Progenitor cell of endocrine pancreas (in vitro differentiated cells): ENCODE measurements at places on chromosomes 5 and 9.

- H3K27me3 ChIP-seq = no peaks in the 10 kb centered on the region
- no peak overlapping the region for H3K27ac ChIP-seq
- peaks cover 16% of the 10 kb centered on the region for H3K4me1 ChIP-seq
Observed at GRCh38 chr5:80884929-80885328, 75.2 kb upstream of the RASGRF2 start.

DNA sequence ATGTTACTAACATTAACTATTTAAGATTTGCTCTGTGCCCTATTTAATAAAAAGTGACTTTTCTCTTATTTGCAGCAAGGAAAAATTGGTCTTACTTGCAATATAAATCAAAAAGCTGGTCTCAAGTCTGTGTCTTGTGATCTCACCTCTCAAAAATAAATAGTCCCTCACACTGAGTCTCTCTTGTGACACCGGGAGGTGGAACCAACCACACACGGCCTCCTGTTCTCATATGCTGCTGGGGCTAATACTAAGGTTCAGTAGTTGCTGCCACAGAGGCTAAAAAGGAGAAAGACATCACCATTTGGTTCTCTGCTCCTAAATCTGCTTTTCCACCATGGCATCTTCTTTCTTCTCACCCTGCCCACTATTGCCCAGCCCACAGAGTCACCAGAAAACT, 175.8 kb upstream of the FTMT start:
- H3K36me3 ChIP-seq = peaks cover 2% of the 10 kb centered on the region
- no peaks in the 10 kb centered on the region for H3K4me1 ChIP-seq
- no peak for DNase-seq
- H3K4me3 ChIP-seq = no peak overlapping the region

DNA sequence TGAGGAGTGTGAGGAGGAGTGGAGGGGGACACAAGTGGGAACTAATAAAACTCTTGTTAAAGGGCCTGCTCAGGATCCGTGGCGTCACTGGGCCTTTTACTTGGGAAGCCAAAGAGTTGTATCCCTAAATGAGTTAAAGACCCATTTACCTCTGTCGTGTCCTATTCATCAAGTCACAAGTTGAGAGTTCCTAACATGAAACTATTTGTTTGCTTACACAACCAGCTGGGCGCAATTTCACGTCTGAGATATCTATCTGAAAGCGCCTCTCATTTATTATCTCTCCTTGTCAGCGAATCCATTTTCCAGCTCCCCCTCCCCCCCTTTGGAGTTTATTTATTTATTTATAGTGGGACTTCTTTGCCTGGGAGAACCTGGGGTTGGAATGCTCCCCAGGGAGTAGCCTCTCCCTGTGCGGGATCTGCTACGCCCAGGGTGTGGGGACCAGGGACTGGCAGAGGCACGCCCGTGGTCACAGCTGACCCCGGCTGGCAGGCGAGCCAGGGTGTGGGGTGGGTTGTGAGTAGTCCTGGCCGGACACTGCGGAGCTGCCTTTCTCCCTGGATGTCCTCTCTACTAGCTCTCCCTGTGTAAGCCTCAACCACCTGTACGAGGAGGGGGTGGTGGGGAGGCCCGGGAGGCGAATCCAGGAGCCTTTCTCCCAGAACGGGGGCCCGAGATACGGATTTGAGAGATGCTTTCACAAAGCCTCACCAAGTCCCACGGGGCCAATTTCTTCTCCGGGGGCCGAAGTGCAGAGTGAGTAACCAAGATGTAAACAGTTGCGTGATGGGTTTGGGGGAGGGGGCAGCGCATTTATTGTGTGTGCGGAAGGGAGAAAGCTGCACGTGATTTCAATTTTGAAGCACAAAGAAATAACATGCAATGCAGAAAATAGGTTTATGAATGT, 15.3 kb downstream of the NR2F1 start:
- peaks cover 5% of the 10 kb centered on the region for H3K4me1 ChIP-seq
- H3K4me3 ChIP-seq = no peak overlapping the region
- peaks cover 15% of the 10 kb centered on the region for H3K36me3 ChIP-seq
- no peak for DNase-seq
- peaks cover 43% of the 10 kb centered on the region for H3K27me3 ChIP-seq

GRCh38 chr5:6395621-6396020, 17.3 kb upstream of the MED10 start:
- no peak overlapping the region for H3K4me3 ChIP-seq
- DNase-seq = no peak
- no peaks in the 10 kb centered on the region for H3K36me3 ChIP-seq

GRCh38 chr9:130635721-130636647, 28.4 kb upstream of the PRDM12 start:
- no peaks in the 10 kb centered on the region for H3K27me3 ChIP-seq
- H3K36me3 ChIP-seq = peaks cover 15% of the 10 kb centered on the region
- DNase-seq = no peak
- H3K27ac ChIP-seq = no peak overlapping the region
- H3K4me1 ChIP-seq = no peaks in the 10 kb centered on the region

- H3K27me3 ChIP-seq = peaks cover 4% of the 10 kb centered on the region
- no peak overlapping the region for H3K4me3 ChIP-seq
- no peak for DNase-seq
Observed at GRCh38 chr9:109335929-109336328, 15.1 kb upstream of the EPB41L4B start.

DNA sequence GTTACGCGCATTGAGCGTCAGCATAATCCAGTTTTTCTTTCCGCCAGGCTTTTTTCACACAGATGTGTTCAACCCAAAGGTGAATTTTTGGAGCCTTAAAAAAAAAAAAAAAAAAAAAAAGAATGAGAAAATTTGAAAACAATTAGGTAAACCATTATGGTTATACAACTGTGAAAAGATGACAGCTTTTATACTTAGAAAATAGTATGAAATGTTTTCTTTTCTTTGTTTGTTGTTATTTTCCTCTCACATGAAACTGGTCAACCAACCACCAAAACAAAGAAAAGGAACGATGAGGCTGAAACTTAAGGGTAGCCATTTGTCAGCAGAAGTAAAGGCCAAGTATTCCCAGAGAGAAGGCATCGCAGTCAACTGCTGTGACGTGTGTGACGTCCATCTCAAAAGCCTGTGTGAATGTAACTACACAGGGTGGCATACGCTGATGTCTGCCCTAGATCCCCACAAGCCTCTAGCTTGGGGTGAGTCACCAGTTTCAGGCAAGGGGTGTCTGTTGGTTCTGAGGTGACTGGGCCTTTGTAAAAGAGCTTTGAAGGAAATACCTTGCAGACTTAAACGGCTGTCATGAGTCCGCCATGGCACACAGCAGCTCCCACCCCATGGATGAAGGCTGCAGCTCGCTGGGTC, 182.9 kb downstream of the AOPEP start:
- no peaks in the 10 kb centered on the region for H3K27me3 ChIP-seq
- no peak for DNase-seq
- H3K4me3 ChIP-seq = no peak overlapping the region
- H3K27ac ChIP-seq = no peak overlapping the region
- H3K36me3 ChIP-seq = peaks cover 1% of the 10 kb centered on the region

GRCh38 chr9:96137671-96138429, 164.1 kb downstream of the HSD17B3 start:
- peaks cover 23% of the 10 kb centered on the region for H3K27me3 ChIP-seq
- H3K4me1 ChIP-seq = peaks cover 6% of the 10 kb centered on the region
- H3K4me3 ChIP-seq = no peak overlapping the region
- no peaks in the 10 kb centered on the region for H3K36me3 ChIP-seq
- H3K27ac ChIP-seq = no peak overlapping the region
- DNase-seq = no peak

DNA sequence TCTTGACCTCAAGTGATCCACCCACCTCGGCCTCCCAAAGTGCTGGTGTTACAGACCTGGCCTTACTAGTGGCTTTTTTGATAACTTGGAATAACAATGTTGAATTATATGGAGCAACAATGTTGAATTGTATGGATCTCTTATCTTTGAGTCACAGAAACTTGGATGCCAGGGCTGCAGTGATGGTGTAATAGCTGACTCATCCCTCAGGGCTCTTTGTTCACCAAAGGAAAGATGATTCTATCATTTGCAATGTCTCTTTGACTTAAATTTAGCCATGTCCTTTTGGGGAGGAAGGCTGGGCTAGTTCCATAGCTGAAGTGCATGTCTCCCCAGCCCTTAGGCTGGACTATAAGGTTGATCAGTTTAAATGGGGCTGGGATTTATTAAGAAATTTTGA, 172.3 kb downstream of the PDZD2 start:
- H3K4me1 ChIP-seq = no peaks in the 10 kb centered on the region
- H3K4me3 ChIP-seq = no peak overlapping the region
- no peaks in the 10 kb centered on the region for H3K27me3 ChIP-seq
- no peak for DNase-seq
- H3K27ac ChIP-seq = no peak overlapping the region

- H3K4me3 ChIP-seq = peak overlapping the region; percentile 82
- DNase-seq = no peak
- peaks cover 5% of the 10 kb centered on the region for H3K4me1 ChIP-seq
- no peaks in the 10 kb centered on the region for H3K36me3 ChIP-seq
Observed at GRCh38 chr5:138139781-138140090, 508 bp upstream of the NME5 start.

- DNase-seq = no peak
- H3K36me3 ChIP-seq = peaks cover 72% of the 10 kb centered on the region
- H3K27ac ChIP-seq = no peak overlapping the region
- no peaks in the 10 kb centered on the region for H3K27me3 ChIP-seq
- no peaks in the 10 kb centered on the region for H3K4me1 ChIP-seq
- no peak overlapping the region for H3K4me3 ChIP-seq
Observed at GRCh38 chr9:113042884-113043657, 13.5 kb downstream of the ZFP37 start.

GRCh38 chr9:81673310-81673709, 16.0 kb downstream of the TLE1 start:
- no peak for DNase-seq
- H3K36me3 ChIP-seq = peaks cover 45% of the 10 kb centered on the region
- H3K4me1 ChIP-seq = peaks cover 33% of the 10 kb centered on the region
- no peak overlapping the region for H3K27ac ChIP-seq
- H3K27me3 ChIP-seq = no peaks in the 10 kb centered on the region

GRCh38 chr9:98175762-98176161, 16.7 kb downstream of the CORO2A start:
- H3K4me1 ChIP-seq = peaks cover 17% of the 10 kb centered on the region
- no peak overlapping the region for H3K27ac ChIP-seq
- no peak for DNase-seq
- H3K36me3 ChIP-seq = no peaks in the 10 kb centered on the region
- H3K4me3 ChIP-seq = no peak overlapping the region
- H3K27me3 ChIP-seq = peaks cover under 1% of the 10 kb centered on the region

GRCh38 chr5:136104306-136104965, 28.2 kb upstream of the SMAD5 start:
- no peak overlapping the region for H3K27ac ChIP-seq
- H3K4me3 ChIP-seq = no peak overlapping the region
- peaks cover 21% of the 10 kb centered on the region for H3K4me1 ChIP-seq
- no peak for DNase-seq

DNA sequence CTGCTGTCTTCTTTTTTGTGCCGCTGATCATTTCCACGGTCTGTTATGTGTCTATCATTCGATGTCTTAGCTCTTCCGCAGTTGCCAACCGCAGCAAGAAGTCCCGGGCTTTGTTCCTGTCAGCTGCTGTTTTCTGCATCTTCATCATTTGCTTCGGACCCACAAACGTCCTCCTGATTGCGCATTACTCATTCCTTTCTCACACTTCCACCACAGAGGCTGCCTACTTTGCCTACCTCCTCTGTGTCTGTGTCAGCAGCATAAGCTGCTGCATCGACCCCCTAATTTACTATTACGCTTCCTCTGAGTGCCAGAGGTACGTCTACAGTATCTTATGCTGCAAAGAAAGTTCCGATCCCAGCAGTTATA, 17.1 kb downstream of the F2R start:
- H3K27me3 ChIP-seq = no peaks in the 10 kb centered on the region
- no peak overlapping the region for H3K4me3 ChIP-seq
- no peak overlapping the region for H3K27ac ChIP-seq
- peaks cover 39% of the 10 kb centered on the region for H3K36me3 ChIP-seq

GRCh38 chr9:13568841-13569601, 289.5 kb upstream of the MPDZ start:
- H3K27ac ChIP-seq = no peak overlapping the region
- H3K4me3 ChIP-seq = peak overlapping the region; percentile 65
- peaks cover 6% of the 10 kb centered on the region for H3K4me1 ChIP-seq
- no peak for DNase-seq
- H3K27me3 ChIP-seq = peaks cover 29% of the 10 kb centered on the region

DNA sequence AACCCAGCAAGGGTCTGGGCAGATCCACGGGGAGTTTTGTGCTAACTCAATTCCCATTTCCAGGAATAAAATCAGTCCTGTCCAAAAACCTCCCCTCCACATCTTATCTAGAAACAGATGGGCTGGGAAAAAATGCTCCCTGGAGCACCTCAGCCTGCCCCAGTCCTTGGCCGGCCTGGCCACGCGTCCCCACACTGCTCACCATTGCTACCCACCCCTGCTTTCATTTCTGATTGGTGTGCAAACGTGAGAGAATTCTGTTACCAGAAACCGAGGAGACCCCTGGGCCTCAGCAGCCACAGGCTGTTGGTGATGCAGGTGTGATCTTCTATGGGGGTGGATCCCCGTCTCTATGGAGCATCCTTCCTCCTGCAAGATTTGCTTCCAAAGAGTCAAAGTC, 38.0 kb upstream of the OLFM1 start:
- H3K27ac ChIP-seq = no peak overlapping the region
- no peaks in the 10 kb centered on the region for H3K36me3 ChIP-seq
- no peak for DNase-seq
- H3K4me1 ChIP-seq = no peaks in the 10 kb centered on the region

DNA sequence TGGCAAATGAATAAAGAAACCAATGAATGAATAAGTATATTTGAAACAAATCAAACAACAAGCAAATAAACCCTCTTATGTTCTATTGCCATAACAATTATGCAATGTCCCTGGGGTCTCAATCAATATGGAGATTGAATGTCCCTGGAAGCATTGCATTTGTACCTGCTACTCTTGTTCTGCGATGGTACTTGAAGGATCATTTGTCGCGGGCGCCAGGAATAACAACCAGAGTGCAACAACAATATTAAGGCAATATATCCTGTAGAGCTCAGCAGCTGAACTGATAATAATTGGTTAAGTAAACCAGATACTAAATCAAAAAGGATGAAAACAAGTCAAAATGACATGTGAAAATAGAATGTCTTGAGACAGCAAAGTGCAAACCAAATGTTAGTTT, 1001.9 kb upstream of the NUDT12 start:
- H3K36me3 ChIP-seq = no peaks in the 10 kb centered on the region
- no peak overlapping the region for H3K27ac ChIP-seq
- no peak for DNase-seq
- no peaks in the 10 kb centered on the region for H3K4me1 ChIP-seq
- H3K4me3 ChIP-seq = no peak overlapping the region
- H3K27me3 ChIP-seq = no peaks in the 10 kb centered on the region

DNA sequence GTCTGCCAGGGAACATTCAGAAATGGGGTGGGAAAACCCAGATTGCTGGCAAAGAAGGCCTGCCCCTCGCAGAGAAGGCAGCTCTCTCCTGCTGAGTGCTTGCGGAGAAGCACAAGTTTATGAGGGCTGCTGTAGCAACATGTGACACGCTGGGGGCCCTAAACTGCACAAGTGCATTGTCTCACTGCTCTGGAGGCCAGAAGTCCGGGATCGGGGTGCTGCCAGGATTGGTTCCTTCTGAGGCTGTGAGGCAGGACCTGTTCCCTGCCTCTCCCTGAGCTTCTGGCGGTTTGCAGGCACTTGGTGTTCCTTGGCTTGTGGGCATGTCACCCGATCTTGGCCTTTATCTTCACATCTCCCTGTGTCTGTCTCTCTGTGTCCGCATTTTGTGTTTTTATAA, 75.6 kb upstream of the NEURL1B start:
- H3K36me3 ChIP-seq = no peaks in the 10 kb centered on the region
- peaks cover 63% of the 10 kb centered on the region for H3K27me3 ChIP-seq
- DNase-seq = no peak
- no peak overlapping the region for H3K4me3 ChIP-seq

GRCh38 chr9:38178237-38178636, 109.2 kb upstream of the SHB start:
- no peak overlapping the region for H3K27ac ChIP-seq
- H3K4me3 ChIP-seq = no peak overlapping the region
- peaks cover 5% of the 10 kb centered on the region for H3K27me3 ChIP-seq
- DNase-seq = no peak
- H3K36me3 ChIP-seq = no peaks in the 10 kb centered on the region
